ENCODE measurements at places on chromosomes 4 and X.

DNA sequence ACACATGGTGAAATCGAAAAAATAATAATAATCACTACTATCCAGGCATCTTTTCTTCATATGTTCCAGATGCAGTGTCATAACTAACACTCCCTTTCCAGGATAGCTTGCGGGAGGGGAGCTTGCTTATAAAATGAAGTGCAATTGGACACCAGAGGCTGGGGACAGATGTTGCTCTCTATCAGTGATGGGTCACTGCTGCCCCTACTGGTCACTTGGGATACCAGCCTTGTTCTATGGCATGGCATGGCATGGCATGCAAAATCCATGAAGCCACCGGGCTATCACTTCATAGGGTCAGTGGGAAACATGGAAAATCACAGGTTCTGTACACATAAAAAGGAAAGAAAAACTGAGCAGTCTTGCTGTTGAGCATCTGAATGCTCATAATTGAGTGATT is 168.1 kb downstream of the GLRA2 start:
- peak; percentile 22 for DNase-seq

DNA sequence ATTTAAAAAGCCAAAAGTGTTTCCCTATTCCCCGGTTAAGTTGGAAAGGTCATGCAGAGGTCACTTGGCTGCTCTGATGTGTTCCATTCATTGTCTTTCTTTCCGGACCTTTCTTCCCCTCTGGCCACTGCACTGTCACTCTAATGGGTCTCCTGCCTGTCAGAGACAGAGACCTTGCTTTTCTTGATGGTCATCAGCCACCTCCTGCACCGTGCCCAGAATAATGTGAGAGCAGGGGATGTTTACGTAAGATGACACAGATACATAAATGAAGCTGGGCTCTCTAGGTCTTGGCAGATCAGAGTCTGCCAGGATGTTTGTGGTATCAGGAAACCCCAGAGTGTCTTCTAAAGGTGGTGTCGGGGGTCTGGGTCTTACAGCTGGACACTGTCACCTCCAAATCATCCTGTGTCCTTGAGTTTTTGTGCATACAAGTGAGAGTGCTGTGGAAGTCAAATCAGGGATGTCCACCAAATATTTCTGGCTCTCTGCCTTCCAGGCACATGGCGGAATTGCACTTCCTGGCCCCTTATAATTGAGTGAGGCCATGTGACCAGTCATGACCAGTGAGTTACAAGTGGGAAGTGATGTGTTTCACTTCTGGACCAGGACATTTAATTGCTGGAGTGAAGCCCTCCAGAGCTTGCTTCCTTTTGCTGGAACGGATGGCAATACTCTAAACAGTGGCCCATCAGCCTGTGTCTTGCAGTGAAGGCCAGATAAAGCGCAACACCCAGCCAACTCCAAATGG is 130.6 kb upstream of the ATP6AP2 start:
- DNase-seq: no peak

DNA sequence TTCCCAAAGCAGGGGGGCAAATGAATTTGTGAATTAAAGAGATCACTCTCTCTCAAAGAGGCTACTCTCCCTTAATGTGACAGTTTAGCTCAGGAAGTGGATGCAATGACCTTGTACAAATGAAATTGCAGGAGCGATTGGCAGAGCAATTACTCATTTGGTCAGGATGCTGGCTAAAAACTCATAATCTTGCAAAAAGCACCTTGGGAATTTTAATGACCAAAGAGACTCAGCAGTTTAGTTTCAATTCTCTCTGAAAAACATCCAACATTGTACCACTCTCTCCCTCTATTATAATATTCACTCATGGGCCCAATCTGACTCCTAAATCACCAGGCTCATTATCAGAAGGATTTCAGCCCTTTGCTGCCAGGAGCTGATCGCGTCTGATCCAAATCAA is 26.1 kb downstream of the PDGFC start:
- no peak for DNase-seq

DNA sequence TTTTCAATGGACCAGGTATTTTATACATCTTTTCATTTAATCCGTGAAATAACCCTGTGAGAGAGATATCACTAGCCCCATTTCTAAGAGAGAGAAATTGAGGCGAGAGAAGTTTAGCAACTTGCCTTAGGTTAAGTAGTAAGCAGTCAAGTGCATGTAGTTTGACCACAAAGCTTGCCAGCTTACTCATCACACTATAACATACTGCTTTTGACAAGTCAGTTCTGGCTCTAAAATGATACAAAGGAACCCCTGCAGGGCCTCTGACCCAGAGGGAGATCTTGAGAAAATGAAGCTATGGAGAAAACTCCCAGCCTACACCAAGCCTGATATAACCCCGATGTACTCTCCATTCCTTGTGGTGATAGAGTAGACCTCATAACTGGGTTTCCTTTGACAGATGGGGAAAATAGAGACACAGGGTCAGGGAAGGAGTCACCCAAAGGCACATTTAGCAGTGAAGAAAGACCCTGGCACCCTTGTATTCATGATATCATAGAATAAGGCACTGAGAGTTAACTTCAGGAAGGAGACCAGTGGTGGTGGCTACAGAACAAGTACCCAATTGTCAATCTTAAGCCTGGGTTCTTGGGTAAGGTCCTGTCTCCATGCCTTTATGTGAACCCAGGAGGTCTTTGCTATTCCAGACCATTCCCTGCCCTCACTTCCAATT is 60.2 kb upstream of the MSN start:
- DNase-seq: no peak

DNA sequence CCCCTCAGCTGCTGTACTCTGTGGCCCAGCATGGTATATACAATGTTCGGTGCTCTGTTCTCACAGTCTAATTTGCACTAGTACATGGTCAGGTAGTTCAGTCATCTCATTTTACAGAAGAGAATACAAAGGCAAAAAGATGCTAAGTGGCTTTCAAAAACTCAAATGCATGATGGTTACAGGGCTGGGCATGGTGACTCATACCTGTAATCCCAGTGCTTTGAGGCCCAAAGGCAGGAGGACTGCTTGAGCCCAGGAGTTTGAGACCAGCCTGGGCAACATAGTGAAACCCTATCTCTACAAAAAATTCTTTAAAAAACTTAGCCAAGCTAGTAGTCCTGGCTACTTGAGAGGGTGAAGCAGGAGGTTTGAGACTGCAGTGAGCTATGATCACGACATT is 210.5 kb upstream of the KIT start:
- no peak for DNase-seq

DNA sequence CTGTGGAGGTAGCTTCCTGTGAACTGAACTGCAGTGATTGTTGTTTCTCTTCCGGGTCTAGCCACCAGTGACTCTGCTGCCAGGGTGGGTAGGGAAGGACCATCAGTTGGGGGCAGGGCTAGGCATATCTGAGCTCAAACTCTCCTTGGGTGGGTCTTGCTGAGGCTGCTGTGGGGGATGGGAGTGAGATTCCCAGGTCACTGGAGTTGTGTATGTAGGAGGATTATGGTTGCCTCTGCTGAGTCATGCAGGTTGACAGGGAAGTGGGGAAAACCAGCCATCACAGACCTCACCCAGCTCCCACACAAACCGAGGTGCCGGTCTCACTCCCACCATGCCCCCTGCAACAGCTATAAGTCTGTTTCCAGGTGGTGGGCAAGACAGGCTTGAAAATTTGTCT is 1937.8 kb downstream of the PCDH7 start:
- DNase-seq: no peak

- DNase-seq: no peak
These were observed 128.8 kb downstream of the AMELX start for GRCh38 chrX:11421805-11422524.

DNA sequence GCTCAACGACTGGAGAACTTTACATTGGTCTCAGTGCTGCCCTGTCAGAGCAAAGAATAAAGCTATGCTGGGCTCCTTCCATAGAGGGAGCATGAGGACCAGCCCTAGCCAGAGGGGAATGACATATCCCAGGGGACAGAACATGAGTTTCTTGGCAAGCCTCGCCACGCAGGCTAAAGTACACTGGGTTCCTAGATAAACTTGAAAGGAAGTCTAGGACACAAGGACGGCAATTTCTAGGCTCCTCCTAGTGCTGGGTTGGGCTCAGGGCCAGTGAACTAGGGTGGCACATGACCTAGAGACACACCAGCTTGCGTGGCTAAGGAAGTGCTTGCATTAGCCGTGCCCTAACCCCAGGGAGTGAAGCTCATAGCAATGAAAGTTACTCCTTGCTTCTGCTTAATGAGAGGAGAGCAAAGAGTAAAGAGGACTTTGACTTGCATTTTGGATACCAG is 141.0 kb downstream of the MAB21L2 start:
- no peak for DNase-seq

GRCh38 chrX:45778616-45779015 is 577.9 kb upstream of the DIPK2B start:
- DNase-seq: no peak

- DNase-seq: no peak
These were observed 72.9 kb downstream of the WDR19 start for GRCh38 chr4:39255266-39255665.

DNA sequence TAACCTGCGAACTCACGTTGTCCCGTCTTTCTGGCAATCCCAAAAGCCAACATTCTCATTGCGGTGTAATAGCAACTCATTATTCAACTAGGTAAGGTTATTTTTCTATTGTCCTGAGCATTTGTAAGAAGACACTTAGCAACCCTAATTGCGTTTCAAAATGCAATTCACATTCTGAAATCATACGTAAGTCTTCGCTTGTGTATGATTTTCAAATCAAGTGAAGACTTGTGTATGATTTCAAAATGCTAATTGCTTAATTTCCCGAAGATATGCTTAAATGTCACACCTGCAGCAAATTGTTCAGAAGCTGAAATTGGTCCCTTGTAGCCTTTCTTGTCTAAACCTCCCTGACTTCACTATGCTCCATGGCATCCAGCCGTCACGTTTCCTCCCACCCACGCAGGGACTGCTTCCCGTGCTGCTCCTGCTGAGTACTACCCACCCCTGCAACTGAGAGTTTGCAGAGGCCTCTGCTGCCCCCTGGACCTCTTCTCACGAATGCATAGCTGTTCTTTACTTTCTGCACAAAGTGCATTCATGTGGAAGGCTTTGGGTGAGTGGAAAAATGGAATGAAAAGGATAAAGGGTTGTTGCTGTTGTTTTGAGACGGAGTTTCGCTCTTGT is 40.8 kb upstream of the CLDN24 start:
- no peak for DNase-seq

- DNase-seq: no peak
These were observed 150.4 kb downstream of the MGST2 start for GRCh38 chr4:139815778-139816601.

DNA sequence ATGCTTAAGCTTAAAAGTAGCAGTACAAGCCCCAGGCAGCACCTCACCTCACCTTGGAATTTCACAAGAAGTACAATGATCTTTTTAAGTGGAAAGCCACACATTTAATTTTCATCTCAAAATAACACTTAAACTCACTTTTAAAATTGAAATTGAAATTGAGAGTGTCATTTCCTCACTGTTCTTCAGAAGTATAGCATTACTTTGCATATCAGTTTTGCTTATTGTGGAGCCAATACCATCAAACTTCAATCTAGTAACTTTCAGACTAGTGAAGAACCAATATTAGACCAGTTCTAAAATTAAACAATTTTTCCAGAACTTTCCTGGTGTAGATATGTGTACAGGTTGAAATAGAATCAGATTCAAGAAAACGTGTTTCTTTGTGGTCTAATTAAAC is 242.4 kb downstream of the NDST4 start:
- no peak for DNase-seq

- no peak for DNase-seq
These were observed 10.5 kb downstream of the CDX4 start for GRCh38 chrX:73457306-73457705.

- no peak for DNase-seq
These were observed 536 bp downstream of the SH3BGRL start for GRCh38 chrX:81202456-81202819.

- no peak for DNase-seq
These were observed 62.0 kb downstream of the APOOL start for GRCh38 chrX:85065512-85066198.

- peak; percentile 16 for DNase-seq
These were observed 65.7 kb upstream of the PAGE1 start for GRCh38 chrX:49761481-49761880.

- DNase-seq: no peak
These were observed 45.5 kb downstream of the STAP1 start for GRCh38 chr4:67604029-67604381.

DNA sequence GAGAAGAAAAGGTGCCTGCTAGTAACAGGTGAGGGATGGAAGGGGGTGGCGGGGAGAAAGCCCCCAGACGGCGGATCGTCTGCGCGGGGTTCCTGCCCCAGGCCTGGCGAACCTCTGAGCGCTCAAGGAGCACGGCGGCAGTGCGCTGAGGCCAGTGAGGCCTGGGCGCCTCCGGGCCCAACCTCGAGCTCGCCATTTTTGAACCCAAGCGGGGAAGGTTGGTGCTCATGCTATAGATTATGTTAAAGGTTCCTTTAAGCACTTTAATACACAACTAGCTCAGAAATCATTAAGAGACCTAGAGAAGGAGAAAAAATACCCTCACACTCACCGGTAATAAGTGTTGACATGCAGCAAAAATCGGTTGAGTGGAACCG is 7.9 kb downstream of the PITX2 start:
- peak; percentile 26 for DNase-seq

DNA sequence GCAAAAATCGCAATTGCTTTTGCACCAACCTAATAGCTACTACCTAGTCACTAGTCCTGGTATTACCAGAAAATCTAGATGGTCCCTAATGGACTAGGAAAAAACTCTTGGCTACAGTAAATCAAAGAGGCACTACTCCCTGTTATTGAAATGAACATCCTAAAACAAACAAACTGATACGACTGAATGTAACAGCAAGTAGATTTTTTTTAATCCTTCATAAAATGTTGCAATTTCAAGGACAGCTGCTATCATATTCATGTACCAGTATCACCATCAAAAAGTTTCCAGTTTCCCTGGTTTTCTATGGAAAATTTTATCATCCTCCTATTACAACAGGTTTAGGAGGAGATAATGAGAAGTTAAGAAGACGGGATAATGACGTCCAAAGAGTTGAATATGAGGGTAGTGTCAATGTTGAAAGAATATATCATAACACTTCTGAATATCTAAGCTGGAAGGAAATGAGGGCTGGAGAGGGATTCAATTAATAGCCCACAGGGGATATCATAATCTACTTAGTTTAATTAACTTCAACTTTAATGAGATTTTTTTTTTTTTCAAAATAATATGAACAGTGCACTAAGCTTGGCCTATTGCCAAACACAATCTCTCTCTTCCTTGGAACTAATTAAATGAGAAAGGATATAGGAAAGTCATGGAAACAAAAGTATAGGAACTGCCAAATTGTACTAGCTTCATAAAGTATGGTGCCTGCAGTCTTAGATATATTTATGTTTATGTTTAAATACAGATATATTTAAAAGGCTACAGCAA is 94.8 kb upstream of the SMIM10 start:
- no peak for DNase-seq
